ENCODE measurements at places on chromosomes 7 and 10.

DNA sequence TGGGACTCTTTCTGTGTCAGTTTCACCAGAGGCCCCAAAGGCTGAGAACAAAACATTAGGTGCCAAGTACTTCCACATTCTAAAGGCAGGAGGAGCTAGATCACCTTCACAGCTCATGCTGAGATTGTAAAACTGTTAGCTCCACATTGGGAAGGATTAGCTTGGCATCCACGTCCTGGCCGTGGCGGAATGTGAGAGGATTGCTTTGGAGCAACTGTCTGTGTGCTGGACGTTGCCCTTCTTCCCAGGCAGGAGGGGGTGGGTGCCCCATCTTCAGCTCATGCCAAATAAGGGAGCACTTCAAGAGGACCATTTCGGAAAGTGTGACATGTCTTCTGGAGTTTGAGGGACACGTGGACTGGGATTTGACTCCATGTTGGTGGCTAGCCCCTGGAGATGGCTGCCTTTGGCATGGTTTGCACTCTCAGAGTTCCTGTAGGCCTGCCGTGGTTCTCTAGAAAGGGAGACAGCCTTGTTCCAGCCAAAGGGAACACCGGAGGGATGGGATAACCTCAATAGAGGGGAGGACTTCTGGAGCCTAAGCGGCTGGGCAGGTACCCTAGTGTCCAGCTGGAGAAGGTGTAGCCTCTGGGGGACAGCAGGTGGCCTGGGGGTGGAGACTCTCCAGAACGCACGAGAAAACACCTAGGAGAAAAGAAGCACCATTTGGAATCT is 19.9 kb upstream of the FMC1 start:
- no peak for DNase-seq

DNA sequence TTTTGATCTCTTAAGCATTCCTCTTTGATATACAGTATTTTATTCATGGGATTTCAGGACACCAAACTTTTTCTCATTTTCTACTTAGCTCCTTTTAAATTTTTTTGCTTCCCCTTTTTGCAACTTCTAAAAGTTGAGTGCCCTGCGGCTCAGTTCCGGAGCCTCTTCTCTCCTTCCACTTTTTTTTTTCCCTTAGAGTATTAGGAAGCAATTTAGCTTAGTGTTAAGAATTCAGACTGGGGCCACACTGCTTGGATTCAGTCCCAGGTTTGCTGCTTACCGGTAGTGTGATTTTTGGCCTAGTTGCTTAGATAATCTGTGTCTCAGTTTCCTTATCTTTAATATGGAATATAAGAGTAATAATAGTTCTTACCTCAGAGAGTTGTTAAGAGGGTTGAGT is 3.4 kb downstream of the STAM start:
- DNase-seq: no peak

DNA sequence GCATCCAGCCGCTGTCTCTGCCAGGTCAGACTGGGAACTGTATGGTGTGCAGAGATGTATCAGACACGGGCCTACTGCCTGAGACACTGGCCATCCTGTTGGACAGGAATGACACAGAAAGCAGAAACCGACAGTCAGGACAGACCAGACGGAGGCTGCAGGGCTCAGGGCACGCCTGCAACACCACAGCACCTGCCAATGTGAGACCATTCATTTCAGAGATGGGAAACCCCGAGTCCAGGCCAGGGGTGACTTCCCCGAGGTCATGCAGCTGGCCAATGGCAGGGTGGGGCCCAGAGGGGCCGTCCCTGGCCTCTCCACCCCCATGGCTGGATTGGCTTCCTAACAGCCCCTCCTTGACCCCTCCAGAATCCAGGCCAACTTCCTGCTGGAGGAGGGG is 34.7 kb downstream of the GRID1 start:
- DNase-seq: no peak

- no peak for DNase-seq
Measured at GRCh38 chr7:25430200-25430931, 202.1 kb upstream of the NPVF start.

- DNase-seq: no peak
Measured at GRCh38 chr7:69190763-69191162, 407.5 kb upstream of the AUTS2 start.

- no peak for DNase-seq
Measured at GRCh38 chr10:77602231-77602912, 35.2 kb downstream of the KCNMA1 start.

- DNase-seq: no peak
Measured at GRCh38 chr7:152006336-152006735, 19.1 kb upstream of the GALNT11 start.

GRCh38 chr7:140342727-140343514 is 55.4 kb downstream of the SLC37A3 start:
- DNase-seq: no peak

GRCh38 chr10:130545697-130546096 is 409.5 kb downstream of the GLRX3 start:
- no peak for DNase-seq

GRCh38 chr7:128172151-128172550 is 68.9 kb upstream of the LEP start:
- DNase-seq: no peak

- no peak for DNase-seq
Measured at GRCh38 chr7:150390205-150390604, 11.1 kb downstream of the ZNF775 start.

DNA sequence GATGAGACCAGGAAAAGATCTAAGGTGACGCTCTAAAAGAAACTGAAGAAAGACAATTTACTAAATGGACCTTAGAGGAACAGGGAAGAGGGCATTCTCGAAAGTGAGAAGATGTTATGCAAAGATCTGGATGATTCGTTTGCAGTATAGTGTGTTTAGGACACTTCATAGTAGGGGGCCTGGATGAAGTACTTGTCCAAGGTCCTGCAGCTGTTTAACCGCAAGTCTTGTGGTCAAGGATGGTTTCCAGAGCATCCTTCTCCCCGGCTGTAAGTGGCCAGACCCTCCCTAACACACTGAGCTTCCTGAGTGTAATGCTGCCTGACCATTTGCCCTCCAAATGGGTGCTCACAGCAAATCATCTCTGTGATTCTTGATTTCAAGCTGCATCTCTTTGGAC is 101.6 kb downstream of the XPNPEP1 start:
- no peak for DNase-seq

DNA sequence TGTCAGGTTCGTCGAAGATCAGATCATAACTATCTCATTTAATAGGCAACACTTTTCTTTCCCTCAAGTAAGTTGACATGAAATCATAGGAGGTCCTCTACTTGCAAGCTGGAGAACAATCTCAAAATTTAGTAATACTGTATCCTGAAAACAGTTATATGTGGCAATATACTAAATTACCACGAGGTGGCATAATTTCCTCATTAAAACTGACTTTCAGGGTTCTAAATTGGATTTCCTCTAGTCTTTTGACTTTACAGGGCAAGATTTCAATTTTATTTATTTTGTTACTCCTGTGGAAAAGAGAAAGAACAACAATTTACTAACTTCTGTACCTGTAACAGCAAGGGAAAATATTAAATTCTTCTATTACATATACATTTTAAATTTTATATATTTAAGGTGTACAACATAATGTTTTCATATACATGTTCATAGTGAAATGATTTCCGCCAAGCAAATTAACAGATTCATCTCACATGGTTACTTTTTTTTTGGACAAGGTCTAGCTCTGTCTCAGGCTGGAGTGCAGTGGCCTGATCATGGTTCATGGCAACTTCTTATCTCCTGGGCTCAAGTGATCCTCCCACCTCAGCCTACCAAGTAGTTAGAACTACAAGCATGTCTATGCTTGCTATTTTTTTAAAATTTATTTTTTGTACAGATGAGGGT is 53.4 kb upstream of the CYP2C18 start:
- no peak for DNase-seq

DNA sequence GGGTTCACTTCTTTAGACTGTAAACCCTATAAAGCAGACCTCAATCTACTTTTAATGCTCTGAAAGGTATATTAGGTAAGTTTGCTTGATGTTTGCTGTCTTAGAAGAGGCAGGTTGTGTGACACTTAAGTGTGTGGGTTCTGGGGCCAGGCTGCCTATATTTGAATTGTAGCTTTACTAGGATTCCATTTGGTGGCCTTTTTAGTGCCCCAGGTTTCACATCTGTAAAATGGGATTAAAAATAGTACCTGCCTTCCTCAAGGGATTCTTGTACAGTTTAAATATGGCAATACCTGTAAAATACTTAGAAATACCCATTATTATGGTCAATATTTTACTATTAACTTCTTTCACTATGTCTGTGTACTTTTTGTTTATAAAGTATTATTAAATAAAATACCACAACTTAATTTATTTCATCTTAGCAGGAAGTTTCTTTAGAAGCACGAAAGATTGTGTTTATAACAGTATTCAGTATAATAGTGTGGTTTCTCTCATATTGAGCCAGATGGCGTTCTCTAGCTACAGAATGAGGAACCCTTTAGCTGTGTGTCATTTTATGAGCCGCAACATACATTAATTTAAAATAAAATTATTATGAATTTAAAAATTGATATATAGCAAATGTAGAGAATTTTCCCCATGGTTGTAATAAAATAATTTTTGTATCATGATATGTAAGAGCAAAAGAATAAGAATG is 94.2 kb downstream of the CDK14 start:
- DNase-seq: no peak

DNA sequence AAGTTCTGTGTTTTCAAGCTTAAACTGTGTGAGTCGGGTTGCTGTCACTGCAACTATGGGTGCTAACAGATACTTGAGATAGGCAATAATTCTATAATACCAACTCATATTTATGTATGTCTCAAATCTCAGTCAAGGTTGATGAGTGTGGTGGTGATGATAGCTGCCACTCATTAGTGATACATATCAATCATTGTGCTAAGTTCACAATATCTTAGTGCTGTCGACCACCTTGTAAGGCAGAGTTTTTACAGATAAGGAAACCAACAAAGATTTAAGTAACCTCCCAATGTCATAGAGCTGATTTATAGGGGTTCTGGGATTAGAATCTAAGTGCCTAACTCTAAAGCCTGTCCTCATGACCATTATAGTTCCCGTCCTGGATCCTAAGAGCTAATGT is 82.5 kb downstream of the ELAPOR2 start:
- no peak for DNase-seq

DNA sequence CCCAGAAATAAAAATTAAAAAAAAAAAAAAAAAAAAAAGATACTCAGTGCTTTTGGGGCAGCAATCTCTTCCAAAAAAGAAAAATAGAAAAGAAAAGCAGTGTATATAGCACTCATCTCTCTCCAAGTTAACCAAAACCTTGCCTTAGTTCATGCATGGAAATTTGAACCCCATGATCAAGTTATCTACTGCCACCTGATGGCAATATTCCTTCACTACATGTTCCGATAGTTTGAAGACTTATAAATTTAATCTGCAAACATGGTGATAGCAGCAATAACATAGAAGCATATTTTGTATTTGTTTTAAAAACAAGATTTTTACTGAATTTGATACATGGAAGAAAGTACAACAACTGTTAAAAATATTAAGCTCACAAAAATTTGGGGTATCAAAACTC is 48.6 kb upstream of the SLIT1 start:
- DNase-seq: no peak

GRCh38 chr10:23338155-23338828 is 6.3 kb downstream of the C10orf67 start:
- no peak for DNase-seq

DNA sequence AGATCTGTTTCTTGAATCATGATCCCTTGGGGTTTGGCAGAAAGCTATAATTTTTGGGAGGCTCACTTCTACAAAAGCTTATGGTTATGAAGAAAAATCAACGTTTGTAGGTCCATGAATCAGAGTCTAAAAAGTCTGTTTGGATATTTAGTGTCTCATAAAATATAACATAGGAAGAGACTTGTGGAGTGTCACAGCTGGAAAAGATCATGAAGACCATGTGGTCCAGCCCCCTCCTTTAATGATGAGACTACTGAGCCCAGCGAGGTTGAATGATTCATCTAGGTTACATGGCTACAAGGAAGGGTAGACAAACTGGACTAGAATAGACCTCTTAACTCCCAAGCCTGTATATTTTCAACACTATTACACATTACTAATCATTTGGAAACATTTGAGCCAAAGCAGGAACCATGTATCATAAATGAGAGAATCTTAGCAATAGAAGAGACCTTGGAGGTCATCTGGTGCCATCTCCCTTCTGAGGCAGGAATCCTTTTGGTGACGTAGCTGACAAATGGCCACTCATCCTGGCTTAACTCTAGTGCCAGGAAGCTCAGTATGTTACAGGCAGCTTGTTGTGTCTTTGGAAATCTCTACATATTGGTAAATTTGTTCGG is 152.5 kb downstream of the CREB5 start:
- DNase-seq: no peak

DNA sequence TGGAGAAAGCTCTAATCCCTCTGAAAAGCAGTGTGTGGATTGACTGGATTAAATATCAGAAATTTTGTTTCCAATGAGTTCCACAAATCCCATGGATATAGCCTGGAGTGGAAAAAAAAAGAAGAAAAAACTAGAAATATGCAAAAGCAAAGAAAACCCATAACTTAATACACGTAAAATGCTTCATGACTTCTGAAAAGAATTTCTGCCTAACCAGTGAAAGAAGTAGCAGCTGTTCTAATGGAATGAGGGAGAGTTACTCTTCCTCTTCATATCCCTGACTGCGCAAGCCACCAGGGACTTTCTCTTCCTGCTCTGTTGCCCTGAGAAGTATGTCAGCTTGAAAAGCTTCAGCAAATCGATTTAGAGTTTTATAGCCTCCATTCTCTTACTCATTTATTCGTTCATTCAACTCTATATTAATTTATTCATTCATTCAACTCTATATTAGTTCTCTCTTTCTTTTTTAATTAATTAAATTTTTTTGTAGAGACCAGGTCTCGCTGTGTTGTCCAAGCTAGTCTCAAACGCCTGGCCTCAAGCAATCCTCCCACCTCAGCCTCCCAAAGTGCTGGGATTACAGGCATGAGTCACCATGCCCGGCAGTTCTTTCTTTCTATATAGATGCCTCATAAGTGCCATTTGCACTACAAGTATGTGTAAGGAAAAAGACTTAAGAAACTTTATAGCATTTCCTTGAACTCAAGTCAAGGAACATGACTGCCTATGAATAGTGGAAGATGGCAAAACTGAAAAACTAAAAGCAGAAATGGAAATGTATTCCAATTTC is 447.3 kb upstream of the NRP1 start:
- no peak for DNase-seq

DNA sequence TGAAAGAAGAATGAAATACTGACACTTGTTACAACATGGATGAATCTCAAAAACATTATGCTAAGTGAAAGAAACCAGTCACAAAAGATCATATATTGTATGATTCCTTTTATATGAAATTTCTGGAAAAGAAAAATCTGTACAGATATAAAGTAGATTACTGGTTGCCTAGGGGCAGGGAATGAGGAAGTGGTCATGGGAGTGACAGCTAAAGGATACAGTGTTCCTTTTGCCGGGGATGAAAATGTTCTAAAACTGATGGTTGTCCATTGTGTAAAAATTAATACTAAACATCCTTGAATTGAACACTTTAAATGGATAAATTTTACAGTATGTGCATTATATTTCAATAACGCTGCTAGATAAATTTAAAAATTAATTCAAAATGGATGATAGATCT is 25.1 kb downstream of the ALOX5 start:
- no peak for DNase-seq

- no peak for DNase-seq
Measured at GRCh38 chr7:79091661-79092060, 361.8 kb downstream of the MAGI2 start.

- no peak for DNase-seq
Measured at GRCh38 chr7:5636446-5636835, 145.0 kb downstream of the RNF216 start.

Data from sciatic nerve (tissue), 2 donors.